ENCODE measurements at places on chromosomes 7 and 10.

DNA sequence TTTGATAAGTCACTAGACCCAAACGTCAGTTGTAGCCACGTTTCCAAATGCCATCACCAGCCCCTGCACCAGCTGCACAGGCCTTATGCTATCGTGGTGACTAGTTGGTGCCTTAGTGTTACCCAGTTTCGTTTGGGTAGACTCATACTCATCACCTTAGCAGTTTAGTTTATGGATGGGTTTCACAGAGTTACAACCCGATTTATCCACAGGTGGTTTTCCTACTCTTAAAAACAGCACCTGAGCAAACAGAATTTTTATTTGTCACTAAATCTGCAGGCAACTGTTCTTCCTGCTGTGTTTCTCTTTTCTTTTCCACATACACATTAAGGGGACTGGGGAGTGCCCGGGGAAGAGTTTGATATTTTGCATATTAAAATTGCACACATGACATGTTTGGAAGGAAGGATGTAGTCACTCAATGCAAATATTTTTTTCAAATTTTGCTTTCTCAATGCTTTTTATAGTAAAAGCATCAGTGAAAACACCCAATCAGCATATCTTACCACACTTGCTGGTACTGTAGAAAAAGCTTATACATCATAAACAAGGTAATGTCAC is 41.6 kb downstream of the PDSS1 start:
- no peak for DNase-seq

GRCh38 chr7:27247452-27248426 is 5.1 kb downstream of the EVX1 start:
- DNase-seq = no peak

DNA sequence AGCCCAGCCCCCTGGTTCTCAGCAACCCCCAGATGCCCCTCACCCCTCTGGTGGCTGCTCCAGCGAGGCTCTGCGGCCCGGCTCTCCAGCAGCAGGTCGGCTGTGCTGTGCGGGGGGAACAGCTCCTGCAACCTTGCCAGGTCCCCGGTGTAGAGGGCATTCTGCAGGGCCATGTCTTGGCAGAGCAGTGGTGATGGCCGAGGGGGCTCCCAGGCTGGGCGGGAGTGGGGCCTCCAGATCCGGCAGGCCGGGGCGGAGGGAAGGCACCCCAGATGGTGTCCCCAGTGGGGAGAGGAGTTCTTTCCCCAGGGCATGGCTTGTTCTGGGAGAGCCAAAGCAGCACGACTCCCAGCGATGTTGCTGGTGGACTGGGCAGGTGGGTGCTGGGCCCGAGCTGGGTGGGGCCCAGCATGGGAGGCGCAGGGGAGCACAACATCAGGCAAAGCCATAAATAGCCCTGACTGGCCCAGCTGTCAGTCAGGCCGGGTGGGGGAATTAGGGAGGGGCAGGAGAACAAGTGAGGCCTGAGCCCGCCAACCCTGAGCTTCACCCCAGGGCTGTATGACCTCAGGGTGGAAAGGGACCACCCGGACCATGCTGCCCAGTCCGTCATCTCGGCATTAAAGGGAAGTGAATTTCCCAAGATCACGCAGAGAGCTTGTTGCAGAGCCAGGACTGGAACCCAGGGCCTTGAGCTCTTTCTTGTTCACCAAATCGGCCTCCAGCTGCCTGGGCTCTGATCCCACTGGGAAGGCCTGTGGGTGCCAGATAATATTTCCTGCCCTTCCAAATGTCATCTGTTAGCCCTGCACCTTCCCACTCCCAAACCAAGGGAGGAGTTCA is 580 bp upstream of the ASB10 start:
- no peak for DNase-seq

- no peak for DNase-seq
These were observed 64.5 kb downstream of the PDIA4 start for GRCh38 chr7:148963583-148964482.

DNA sequence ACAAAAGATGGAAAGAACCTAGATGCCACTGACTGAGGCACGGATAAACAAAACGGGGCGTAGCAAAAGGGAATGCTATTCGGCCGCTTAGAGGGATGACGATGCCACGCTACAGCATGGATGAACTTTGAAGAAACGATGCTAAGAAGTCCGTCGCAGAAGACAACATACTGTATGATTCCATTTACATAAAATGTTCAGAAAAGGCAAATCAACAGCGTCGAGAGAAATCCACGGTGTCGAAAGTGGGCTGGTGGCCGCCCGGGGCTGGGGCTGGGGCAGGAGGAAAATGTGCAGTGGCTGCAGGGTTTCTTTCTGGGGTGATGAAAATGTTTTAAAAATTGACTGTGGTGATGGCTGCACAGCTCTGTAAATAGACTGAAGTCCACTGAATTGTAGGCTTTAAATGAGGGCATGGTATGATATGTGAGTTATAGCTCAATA is 24.1 kb downstream of the GNA12 start:
- DNase-seq = no peak

All from RKO (cell line).